Activated naive CD4-positive, alpha-beta T cell treated with anti-CD3 and anti-CD28 coated beads, Interleukin-2, amount 50 U/mL, for 72 hours (primary cell): ENCODE measurements at places on chromosomes 13 and 19. TPM values are rescaled to one million over a fixed set of nuclear protein-coding genes. Genes with fewer than 3 reads are reported as not detected.

DNA sequence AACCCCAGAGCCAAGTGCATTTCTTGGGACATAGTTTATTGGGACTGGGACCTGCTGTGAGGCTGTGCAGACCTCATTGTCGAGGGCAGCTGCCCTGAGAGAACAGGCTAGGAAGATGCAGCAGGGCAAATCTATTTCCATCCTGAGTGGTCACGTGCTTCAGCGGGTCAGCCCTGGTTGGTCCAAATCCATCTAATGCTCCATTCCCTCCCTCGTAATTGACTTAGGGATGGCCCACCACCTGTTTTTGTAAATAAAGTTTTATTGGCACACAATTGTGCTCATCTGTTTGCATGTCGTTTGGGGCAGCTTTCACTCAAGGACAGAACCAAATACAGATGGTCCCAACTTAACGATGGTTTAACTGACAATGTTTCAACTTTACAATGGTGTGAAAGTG, 75.5 kb upstream of the ADGRE5 start:
- DNase-seq = no peak

Gene CYP4F8
- total RNA-seq = not detected

DNA sequence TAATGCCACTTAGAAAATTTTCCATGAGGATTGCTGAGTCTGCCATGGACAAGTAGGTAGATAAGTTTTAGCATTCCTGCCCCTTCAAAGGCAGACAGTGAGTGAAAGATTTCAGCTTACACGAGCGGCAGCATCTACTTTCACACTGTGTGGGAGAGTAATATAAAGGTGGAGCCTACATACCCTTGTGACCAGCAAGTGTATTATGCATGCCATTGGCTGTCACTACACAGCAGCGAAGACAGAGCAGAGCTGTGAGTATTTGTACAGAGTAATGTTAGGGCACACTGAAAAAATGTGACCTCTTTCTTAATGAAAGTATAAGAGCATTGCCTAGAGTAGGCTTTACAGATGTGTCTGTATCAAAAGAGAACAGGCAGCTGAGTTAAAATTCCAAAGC, 14.0 kb downstream of the SLITRK6 start:
- DNase-seq = no peak

Gene NLRP5
- not detected for total RNA-seq

DNA sequence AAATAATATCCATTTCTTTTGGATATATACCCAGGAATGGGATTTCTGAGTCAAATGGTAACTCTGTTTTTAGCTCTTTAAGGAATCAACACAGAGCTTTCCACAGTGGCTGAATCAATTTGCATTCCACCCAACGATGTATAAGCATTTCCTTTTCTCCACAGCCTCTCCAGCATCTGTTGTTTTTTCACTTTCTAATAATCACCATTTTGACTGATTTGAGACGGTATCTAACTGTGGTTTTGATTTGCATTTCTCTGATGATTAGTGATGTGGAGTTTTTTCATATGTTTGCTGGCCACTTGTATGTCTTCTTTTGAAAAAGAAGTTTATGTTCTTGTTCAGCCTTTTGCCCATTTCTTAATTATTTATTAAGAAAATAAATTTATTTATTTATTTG, 352.2 kb upstream of the OBI1 start:
- DNase-seq = no peak

GRCh38 chr19:19654441-19654840, 9.0 kb downstream of the ATP13A1 start:
- no peak for DNase-seq

- DNase-seq = no peak
Measured at GRCh38 chr13:95677564-95678266, 776 bp downstream of the DNAJC3 start.
